DND-41 (cell line): ENCODE measurements at places on chromosomes 4 and X.

GRCh38 chr4:95539106-95539505 lies 9.7 kb downstream of the UNC5C start:
- DNase-seq = no peak

DNA sequence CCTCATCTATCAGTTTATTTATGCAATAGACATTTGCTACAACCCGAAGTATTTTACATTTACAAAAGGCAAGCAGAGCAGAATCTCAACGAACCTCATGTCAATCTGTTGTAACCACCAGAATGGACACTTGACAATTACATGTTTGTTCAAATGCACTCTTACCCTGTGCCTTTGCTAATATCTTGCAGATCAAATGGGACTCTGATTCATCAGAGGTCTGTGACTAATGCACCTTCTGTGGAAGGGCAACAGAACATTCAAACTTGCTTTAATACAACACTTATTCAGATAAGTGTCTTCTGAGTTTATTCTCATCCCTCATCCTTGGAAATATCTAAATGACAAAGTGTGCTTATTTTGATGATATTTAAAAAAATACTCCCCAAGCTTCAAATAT lies 644.7 kb upstream of the PCDH10 start:
- DNase-seq = no peak

DNA sequence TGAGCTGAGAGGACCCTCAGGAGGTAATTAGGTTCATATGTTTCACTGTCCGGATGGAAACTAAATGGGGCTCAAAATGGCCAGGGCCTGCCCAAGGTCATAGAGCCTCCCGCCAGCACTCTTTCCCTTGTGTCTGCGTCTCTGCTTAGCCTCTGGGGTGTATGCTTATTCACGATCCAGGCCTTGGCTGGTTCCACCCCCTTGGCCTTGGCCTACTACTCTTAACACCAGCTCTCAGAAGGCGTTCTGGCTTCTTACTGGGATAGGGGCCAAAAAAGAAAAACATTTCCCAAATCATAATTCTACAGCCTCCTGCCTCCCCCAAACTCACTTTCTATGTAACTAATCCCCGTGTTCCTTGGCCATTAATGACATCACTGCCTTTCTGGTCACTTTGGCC lies 68.8 kb downstream of the RTL5 start:
- DNase-seq = no peak

DNA sequence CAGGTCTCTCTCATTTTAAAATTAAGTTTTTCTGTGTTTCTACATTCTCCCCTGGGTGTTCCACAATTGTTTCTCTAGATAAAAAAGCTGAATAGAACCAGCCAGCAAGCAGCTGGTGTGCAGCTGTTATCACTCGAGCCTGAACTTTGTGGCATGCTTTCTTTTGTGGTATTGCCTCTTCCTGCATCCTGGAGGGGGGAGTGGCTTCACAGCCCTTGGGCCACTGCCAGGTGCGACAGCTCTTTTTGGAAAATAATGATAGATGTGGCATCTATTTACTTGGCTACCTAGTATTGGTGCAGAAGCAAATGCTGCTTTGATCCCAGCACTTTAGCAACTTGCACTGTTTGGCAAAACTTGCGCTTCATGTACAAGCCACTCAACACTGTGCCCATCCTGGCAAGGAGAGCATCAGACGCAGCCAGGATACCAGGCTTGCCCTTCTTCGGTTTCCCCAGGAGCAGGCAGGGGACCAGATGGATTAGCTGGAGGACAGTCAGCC lies 69.4 kb downstream of the HMGB2 start:
- peak; percentile 96 for DNase-seq

- no peak for DNase-seq
Measured at GRCh38 chrX:10166731-10167151, 10.0 kb downstream of the CLCN4 start.

- DNase-seq = peak; percentile 47
Measured at GRCh38 chr4:15003401-15003890, 1.2 kb downstream of the CPEB2 start.

DNA sequence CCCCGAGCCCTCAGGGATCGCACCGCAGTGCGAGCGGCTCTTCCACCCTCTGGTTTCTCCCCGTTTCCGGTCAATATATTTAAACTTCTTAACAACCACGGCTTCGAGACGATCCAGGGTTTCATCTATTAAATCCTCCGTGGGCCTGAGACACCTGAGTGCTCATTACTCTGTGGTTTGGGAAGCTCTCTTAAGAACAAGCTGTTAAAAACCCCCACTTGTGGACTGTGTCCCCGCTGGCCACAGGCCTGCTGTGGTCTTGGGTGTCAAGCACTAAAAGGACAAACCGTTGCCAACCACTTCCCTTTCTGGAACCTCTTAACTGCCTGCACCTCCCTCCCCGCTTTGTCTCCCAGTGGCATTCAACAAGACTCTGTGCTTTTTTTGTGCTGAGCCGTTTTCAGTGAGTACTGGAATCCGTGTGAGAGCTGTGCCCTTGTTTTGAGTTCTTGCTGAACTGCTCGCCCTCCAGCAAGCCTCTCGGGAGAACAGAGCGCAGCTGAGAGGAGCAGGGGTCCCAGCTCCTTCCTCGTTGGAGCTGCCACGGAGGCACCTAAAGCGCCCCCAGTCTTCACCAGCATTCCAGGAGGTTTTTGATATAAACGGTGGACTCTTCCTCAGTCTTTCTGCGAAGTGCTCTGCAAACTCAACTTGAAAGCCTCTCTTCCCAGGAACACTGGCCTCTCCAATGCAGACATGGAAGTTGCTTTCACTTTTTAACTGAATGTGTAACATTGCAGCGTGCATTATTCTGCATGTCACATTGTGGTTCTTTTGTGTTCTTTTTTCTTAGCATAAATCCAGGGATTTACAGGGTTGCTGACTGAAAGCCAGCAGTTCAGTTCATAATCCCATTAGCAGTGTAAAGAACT lies 691 bp upstream of the IGFBP7 start:
- peak; percentile 48 for DNase-seq

DNA sequence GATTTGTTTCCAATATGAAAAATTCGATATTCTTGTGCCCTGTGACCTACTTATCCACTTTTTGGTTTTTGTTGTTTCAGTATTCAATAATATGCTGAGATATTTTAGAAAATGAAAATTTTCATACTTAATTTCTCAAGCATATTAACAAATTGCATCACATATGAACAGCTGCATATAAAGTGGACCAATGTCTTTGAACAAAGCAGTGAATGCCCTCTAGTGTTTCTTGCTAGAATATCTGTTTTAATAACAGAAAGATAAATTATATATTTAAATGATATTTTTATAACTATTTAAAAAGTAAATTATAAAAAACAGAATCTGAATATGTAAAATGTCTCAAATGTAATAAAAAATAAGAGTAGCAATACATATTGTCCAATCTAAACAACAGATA lies 31.7 kb upstream of the INTU start:
- DNase-seq = no peak

- DNase-seq = no peak
Measured at GRCh38 chr4:51925307-51925706, 82.4 kb downstream of the DCUN1D4 start.

DNA sequence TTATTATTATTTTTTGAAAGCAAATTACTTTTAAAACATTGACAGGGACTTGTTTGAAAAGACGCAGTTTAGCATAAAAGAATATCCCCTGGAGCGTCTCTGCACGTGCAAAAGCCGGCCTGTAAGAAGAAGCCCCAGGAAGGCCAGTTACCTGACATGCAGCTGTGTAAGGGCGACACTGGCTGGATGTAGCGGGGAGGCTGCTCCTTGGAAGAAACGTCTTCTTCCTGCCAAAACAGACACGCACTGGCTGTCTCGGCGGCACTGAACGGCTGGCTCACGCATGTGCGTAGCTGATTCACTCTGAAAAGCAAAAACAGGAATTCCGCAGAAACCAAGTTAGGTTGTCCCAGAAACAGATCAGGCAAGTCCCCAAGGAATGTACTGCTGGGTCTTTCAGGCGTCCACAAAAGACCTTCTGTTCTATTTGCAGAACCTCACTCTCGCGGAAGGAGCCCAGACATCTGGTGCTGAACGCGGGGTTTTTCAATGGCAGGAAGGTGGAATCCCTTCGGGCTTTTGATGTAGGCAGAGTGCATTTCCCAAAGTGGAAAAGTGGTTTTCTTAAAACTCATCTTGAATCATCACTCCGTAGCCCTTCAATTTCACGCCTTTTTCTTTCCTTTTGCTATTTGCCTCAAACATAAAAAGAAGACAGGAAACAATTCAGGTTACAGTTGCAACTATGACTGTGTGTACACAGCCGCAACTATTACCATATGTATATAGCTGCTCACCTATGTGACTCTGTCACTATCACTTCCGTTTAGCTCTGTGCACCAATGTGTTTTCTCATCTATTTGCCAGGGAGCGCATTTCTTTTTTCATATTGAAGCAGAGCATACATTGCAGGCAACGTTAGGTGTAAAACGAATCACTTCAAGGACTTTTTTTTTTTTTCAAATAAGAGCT lies 38.1 kb upstream of the ARSH start:
- DNase-seq = no peak

DNA sequence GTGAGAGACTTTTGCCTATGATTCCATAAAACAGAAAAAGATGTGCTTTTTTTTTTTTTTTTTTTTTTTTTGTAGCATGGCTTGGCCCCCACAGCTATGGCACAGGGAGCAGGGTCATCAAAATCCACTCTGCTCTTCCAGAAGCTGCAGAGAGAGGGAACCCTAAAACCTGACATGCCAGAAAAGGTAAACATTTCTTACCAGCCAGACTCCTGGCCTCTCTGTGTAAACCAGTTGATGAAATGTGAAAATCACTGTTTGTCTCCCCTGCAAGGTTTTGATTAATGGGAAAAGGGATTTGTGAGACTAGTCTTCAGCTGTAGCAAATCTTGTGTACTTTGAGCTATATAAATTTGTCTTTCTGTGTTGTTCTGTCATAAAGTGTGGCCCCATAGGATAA lies 105.9 kb downstream of the ARSJ start:
- no peak for DNase-seq

- DNase-seq = no peak
Measured at GRCh38 chr4:26073886-26074560, 160.0 kb downstream of the SMIM20 start.

GRCh38 chr4:56391270-56391669 lies 4.0 kb upstream of the AASDH start:
- no peak for DNase-seq

DNA sequence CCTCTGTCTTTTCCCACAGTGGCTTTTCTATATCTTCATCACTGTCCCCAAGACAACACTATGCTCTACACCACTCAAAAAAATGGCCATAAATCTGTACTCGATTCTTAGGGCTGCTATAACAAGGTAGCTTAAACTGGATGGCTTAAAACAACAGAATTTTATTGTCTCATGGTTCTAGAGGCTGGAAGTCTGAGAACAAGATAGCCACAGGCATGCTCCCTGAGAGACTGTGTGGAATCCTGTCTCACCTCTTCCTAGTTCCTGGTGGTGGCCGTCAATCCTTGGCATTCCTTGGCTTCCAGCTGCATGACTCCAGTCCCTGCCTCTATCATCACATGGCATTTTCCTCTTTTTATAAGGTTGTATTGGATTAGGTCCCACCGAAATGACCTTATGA lies 70.7 kb upstream of the DCLK2 start:
- DNase-seq = no peak

DNA sequence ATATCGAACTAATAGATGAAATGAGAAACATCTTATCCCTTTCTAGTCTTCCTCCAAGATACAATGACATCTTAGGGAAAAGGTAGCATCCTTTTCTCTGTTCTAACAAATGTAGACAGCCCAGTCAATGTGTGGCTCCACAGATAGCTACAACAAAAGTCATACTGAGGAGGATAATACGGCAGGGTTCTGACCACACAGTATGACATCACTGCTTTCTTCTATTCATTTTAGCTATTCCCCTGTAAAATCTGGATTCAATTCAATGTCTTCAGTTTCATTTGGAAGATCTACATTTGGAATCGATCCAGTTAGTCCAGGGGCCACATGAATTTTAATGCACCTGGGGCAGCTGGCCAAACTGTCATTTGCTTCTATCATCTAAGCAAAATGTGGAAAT lies 51.4 kb downstream of the ENOX2 start:
- no peak for DNase-seq

DNA sequence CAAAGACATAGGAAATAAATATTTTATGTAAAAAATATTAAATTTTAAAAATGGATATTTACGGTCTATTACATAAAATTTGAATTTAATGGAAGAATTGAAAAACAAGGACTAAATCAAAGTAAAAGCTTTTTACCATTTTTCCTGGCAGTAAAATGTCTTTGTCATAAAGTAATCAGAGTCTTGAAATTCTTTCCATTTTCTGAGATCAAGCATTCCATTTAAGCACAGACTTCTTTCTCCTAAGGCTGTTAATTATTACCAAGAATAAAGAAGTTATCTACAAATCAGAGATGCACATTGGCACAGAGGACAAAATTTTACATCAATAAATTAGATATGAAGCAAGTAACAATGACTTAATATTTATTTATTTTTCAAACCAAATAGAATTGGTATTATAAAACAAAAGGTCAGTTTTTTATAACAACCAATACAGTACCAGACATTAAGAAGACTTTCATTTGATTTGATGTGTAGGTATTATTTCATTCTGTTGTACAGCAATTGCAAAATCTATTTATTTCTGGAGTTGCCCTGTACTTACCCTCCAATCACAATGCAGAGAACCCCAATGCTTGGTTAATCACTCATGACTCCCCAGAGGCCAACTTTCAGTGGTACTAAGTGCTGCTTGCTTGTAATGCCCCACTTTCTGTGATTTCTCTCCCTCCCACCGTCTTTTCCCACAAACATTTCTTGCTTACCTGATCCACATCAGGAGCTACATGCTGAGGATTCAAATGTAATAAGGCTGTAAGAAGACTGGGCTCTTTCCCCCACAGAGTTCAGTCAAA lies 254.6 kb downstream of the GASK1B start:
- DNase-seq = no peak

DNA sequence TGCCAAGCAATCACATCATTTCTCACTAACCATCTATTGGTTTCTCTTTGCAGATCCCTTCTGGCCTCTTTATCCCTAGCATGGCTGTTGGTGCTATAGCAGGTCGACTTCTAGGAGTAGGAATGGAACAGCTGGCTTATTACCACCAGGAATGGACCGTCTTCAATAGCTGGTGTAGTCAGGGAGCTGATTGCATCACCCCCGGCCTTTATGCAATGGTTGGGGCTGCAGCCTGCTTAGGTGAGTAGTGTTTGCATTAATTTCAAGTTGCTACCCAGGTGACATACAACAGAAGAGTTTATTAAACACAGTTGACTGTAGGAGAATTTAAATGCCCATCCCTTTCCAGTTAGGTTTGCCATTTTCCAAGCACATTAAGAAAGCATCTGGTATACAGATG lies 112.2 kb downstream of the AKAP4 start:
- DNase-seq = no peak

- no peak for DNase-seq
Measured at GRCh38 chr4:174218127-174218790, 65.2 kb downstream of the FBXO8 start.

GRCh38 chrX:110161361-110161686 lies 156.6 kb downstream of the AMMECR1 start:
- no peak for DNase-seq

DNA sequence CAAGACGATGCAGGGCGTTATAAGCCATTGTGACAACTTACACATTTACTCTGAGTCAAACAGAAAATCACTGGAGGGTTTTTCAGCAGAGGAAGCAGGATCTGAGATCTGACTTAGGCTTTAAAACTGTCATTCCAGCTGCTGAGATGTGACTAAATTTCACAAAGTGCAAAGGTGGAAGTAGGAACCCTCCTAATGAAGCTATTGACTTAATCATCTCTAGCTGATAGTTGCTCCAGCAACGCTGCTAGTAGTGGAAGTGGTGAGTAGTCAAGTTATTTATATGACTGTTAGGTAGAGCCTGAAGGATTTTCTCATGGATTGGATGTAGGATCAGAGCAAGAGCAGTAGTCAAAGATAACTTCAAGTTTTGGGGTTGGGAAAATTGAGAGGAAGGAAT lies 218.6 kb downstream of the GRID2 start:
- no peak for DNase-seq

GRCh38 chrX:150704030-150704613 lies 10.9 kb downstream of the MTMR1 start:
- no peak for DNase-seq
